ENCODE measurements at places on chromosomes 1 and 21. TPM values are rescaled to one million over a fixed set of nuclear protein-coding genes. Genes with fewer than 3 reads are reported as not detected.

DNA sequence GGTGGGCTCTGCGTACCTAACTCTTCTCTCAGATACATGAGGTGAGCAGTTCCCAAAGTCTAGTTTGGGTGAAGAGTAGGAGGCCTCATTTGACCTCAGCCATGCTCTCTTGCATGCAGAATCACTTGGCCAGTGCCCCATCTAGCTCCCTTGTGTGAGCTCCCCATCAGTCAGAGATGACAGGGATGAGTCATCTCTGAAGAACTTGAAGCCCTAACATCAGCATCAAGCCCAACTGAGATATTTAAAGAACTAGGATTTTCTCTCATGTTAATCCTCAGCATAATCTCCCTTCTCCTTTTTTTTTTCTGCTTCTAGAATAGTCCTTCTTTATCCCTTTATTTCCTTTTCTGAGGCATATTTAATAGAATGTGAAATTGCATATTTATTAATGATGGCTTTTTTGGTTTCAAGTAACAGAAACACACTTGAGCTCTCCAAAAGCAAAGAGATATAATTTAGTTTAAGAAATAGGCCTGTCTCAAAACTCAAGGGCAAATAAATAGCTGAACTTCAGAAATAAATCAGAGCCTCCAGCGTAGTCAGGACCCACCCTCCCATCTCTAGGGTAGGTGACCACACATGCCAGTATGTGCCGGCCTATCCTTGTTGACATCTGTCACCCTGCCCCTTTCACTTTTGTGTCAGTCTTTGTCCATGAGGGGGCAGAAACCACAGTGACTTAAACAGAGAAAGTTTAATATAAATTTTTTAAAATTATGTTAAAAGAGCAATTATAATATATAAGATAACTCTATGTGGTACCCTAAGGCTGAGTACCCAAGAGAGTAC lies 112.3 kb downstream of the TSEN15 start:
- H3K27me3 ChIP-seq, result no peaks in the 10 kb centered on the region
- no peaks in the 10 kb centered on the region for H3K36me3 ChIP-seq
- no peak for DNase-seq
- H3K4me3 ChIP-seq, result no peak overlapping the region

GRCh38 chr1:54417123-54417522 lies 10.9 kb upstream of the SSBP3 start:
- peaks cover 8% of the 10 kb centered on the region for H3K4me1 ChIP-seq
- DNase-seq, result no peak
- no peaks in the 10 kb centered on the region for H3K36me3 ChIP-seq
- peaks cover 18% of the 10 kb centered on the region for H3K27me3 ChIP-seq

GRCh38 chr1:206145771-206146290 lies 28.6 kb upstream of the AVPR1B start:
- H3K27me3 ChIP-seq, result peaks cover 12% of the 10 kb centered on the region
- H3K36me3 ChIP-seq, result no peaks in the 10 kb centered on the region
- no peak overlapping the region for H3K27ac ChIP-seq
- no peak for DNase-seq
- no peak overlapping the region for H3K4me3 ChIP-seq

DNA sequence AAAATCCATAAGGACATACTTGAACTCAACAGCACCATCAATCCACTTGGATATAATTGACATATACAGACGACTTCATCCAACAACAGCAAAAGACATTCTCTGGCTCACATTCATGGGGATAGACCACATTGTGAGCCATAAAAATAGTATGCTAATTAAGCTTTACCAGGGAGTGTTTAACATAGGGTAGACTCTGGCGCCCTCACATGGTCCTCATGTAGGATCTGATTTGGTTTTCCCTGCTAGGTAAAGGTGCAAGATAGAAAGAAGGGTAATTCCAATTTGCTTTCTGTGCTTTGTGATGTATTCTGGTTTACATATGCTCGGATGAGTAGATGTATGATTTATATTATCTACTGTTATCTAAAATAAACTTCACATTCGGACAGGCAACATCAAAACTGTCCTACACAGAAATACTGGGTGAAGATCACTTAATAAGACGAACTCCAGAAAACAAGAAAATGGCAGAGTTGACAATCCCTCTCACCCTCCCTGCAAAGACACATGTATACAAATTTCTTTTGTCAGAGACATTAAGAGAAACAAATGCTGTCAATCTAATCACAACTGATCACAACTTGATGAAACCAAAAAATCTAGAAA lies 27.7 kb downstream of the CR1L start:
- no peak overlapping the region for H3K27ac ChIP-seq
- H3K27me3 ChIP-seq, result no peaks in the 10 kb centered on the region
- no peak overlapping the region for H3K4me3 ChIP-seq
- no peaks in the 10 kb centered on the region for H3K4me1 ChIP-seq

DNA sequence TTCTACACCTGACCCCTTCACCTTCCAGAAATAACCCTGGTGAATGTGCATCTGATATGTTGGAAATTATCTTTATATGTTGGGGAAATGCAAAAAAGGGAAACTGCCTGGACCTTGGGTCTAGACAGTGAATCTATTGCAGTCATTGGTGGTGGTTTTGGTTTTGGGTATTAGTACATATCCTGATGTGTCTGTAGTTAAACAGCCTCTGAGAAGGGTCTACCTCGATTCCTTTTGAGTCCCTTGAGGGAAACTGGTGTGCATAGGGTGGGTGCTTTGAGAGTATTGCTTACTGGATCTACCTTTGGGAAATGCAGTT lies 127.3 kb upstream of the KIAA0040 start:
- H3K36me3 ChIP-seq, result no peaks in the 10 kb centered on the region
- H3K4me3 ChIP-seq, result no peak overlapping the region
- H3K4me1 ChIP-seq, result peaks cover 12% of the 10 kb centered on the region
- no peaks in the 10 kb centered on the region for H3K27me3 ChIP-seq

Gene KCNA3
- total RNA-seq, result 0.07 TPM

Gene FNDC5
- not detected for total RNA-seq

Gene GAS5
- total RNA-seq, result 798 TPM
